ENCODE measurements at places on chromosomes 1 and 21.

GRCh38 chr21:42066521-42066920 lies 4.6 kb upstream of the UMODL1 start:
- DNase-seq = no peak

DNA sequence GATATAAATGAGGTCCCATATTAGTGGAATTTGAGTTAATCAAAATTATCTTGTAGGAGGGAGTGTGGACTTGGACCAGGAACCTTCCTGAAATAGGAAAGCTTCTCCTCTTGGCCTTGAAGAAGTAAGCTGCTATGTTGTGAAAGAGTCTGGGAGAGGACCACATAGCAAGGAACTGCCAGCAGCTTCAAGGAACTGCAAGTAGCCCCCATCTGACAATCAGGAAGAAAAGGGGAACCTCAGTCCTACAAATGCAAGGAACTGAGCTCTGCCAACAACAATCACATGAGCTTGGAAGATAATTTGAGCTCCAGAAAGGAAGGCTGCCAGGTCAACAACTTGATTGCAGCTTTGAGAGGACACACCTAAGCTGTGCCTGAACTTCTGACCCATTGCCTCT lies 8.2 kb upstream of the PRMT6 start:
- no peak for DNase-seq

GRCh38 chr1:166858726-166859419 lies 17.2 kb downstream of the TADA1 start:
- DNase-seq = no peak

DNA sequence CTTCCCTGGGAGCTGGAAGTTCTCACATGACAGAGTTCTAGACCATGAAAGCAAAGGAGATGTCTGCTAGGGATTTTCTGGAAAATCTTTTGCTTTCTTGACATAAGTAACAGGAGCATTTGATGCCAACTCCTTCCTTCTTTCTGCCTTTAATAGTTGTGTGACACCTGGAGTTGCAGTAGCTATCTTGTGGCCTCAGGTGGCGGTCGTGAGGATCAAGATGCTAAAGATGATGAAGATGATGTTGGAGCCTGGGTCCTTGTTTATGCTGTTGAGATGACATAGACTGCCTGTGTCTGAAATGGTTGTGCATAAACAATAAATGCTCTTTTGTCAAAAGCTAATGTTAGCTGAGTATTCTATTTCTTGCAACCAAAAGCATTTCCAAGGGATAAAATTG lies 32.7 kb upstream of the KIRREL1 start:
- no peak for DNase-seq

DNA sequence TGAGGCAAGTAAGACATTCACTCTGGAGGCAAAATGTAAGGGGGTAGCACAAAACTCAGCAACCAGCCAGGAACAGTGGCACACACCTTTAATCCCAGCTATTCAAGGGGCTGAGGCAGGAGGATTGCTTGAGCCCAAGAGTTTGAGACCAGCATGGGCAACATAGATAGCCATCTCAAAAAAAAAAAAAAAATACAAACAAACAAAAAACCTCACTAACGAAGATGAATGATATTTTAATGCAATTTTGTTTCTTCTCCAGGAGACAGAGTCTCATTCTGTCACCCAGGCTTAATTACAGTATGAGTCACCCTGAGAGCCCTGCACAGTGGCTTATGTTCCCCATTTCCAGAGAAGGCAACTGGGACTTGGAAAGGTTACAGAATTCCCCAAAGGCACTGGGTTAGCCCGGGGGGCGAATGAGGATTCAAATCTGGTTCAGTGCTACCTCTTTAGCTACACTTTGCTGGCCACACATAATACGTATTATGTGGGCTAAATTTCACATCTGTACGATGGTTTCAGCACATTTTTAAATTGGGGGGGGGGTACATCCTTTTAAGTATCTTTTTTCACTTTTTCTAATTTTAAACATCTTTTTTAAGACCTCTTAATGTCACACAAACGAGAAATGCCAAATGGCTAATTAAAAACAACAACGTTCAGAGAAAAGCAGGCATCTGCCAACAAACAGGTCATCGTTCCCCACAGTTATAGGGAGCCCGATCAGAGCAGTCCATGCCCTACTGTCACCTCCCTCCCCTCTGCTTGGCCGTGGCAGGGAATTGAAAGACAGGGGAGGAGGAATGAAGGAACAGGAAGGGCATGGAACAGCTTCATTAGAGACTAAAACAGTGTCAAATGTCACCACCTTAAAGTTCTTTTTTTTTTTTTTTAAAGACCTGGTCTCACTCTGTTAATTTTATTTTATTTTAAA lies 3.5 kb downstream of the CELA2A start:
- no peak for DNase-seq

- DNase-seq = no peak
Observed at GRCh38 chr1:20429296-20429695, 56.7 kb downstream of the CAMK2N1 start.

GRCh38 chr1:240719953-240720700 lies 108.2 kb upstream of the GREM2 start:
- DNase-seq = no peak

DNA sequence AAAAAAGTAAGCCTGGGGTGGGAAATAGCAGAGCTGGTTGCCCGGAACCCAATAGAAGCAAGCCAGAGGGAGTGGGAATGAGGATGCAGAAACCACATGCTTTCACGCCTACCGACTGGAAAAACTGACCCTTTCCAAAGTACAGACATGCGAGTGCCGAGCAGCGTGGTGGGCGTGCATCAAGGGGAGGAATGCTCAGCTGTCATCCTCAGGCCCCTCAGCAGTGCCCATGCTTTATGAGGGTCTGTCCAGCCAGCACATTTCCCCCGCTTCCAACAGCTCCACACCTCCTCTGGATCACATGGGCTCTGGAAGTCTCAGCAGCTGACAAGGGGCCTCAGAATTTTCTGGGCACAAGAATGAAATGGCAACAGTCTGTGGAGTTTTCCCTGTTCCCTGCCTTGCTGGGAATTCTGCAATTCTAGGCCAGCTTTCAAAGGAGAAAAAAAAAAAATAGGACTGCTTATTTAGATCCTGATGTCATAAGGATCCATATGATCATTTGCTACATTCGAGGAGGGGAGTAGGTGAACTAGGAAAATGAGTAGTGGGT lies 19.1 kb upstream of the IKBKE start:
- no peak for DNase-seq

GRCh38 chr1:198845271-198845670 lies 206.4 kb downstream of the PTPRC start:
- DNase-seq = no peak

- DNase-seq = peak; percentile 41
Observed at GRCh38 chr1:183218971-183219615, 33.0 kb downstream of the LAMC2 start.

DNA sequence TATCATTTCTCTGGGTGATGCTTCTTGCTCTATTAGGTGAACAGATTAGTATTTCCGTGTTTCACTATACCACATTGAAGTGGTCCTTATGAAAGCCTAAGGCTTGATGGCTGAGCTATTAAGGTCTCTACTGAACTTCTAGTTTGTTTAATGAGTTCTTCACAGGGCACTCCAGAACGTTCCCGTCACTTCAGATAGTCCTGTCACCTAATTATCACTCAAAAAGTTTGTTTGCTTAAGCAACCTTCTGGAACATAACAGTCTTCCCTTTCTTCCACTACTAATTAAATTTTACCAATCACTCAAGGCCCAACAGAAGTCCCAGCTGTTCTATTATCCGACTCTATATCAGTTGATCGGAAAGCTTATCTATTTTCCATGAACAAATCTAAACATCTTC lies 104.6 kb upstream of the ZC3H11B start:
- DNase-seq = no peak

DNA sequence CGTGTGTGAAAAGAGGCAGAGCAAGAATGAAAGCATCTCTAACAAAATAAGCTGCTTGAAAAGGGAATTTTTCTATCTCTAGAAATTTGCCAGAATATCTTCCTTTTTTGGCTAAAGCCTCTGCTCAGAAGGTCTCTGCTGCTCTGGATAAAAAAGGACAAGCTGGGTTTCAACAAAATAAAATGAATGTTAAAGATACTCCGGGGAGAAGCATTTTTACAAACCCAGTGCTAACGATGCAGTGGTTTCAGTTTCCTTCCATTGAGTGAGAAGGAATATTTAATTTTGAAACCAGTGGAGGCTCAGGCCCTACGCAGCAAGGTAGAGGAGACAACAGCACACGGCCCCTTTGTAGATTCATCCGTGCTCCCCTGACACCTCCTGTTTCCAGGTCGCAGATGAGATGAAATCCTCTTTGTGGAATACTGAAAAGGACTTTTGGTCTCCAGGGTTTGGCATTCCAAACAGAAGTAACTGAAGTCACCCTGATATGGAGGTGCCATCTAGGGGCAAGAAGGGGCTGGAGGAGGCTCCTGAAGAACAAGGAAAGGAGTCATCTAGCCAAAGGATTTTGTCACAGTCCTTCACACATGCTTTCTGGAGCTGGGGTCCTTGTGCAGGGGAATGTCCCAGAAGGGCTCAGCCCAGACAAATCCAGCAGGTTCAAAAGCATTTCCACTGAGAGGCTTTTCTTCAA lies 65.7 kb upstream of the SYT6 start:
- no peak for DNase-seq

- peak; percentile 19 for DNase-seq
Observed at GRCh38 chr1:24952413-24952841, 22.4 kb upstream of the RUNX3 start.

DNA sequence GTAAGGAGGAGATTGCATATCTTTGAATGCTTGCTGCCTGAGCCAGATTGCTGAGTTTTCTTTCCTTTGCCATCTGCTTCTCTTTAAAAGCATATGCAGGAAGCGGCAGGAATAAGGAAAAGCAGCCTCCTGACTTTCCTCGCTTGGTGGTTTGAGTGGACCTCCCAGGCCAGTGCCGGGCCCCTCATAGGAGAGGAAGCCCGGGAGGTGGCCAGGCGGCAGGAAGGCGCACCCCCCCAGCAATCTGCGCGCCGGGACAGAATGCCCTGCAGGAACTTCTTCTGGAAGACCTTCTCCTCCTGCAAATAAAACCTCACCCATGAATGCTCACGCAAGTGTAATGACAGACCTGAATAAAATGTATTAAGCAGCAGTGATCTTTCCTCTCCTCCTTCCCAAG lies 1.5 kb downstream of the CORT start:
- DNase-seq = no peak

- no peak for DNase-seq
Observed at GRCh38 chr21:25790122-25790877, 55.5 kb downstream of the GABPA start.

GRCh38 chr1:23167353-23168078 lies 1.1 kb downstream of the LUZP1 start:
- DNase-seq = peak; percentile 27

- DNase-seq = no peak
Observed at GRCh38 chr1:165143437-165144065, 213.0 kb downstream of the LMX1A start.

All from activated CD4-positive, alpha-beta T cell treated with anti-CD3 and anti-CD28 coated beads for 4 hours (primary cell).